ENCODE measurements at places on chromosomes 6 and 20.

DNA sequence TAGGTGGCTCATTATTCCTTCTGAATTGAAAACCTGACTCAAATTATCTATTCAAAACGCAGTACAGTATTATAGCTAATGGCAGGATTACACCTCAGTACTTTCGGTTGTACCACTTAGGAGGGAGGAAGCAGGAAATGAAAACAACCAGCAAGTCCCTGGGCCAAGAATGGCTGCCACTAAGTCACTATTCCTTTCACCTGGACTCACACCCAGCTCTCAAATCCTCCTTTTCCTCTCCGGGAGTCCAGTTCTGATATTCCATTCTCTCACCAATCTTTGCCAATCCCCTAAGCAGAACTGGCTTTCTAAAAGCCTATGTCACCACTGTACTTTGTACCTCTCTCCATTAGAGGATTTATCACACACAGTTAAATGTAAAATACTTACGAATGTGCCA, 20.6 kb downstream of the TMEM242 start:
- no peaks in the 10 kb centered on the region for H3K36me3 ChIP-seq
- no peaks in the 10 kb centered on the region for H3K4me1 ChIP-seq
- H3K4me3 ChIP-seq = no peak overlapping the region
- no peak for DNase-seq
- H3K27ac ChIP-seq = no peak overlapping the region

DNA sequence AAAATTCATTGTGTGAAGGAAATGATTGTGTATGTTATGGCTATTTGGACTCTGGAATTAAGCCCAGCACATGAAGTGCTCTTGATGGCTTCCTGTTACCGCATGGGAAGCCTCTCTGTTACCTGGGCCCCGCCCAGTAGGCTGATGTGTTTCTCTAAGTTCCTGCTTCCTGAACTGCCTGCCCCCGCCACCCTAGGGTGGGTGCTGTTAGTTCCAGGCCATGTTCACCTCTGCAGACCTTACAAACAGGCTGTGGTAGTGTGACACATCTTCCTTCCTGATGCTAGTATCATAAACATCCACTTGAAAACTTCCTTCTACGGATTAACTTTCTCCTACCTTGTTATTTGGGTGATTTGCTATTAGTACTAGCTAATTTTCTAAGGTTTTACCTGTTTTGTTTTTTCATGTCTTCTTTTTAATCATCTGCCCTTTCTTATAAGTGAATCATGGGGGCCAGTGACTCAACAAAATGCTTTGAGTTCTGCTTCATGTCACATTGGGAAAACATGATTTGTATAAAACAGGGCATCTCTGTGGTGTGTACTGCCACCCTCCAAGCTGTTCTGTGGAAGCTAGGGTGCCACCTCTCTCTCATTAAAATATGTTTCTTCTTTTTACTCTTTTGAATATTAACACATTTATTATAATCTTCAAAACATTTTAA, 40.6 kb downstream of the SH3BGRL2 start:
- peak; percentile 52 for DNase-seq
- peak overlapping the region; percentile 77 for H3K27ac ChIP-seq
- H3K27me3 ChIP-seq = no peaks in the 10 kb centered on the region
- H3K36me3 ChIP-seq = peaks cover 3% of the 10 kb centered on the region
- H3K4me1 ChIP-seq = no peaks in the 10 kb centered on the region

- no peaks in the 10 kb centered on the region for H3K36me3 ChIP-seq
- no peak for DNase-seq
- H3K27me3 ChIP-seq = no peaks in the 10 kb centered on the region
- no peak overlapping the region for H3K4me3 ChIP-seq
- no peaks in the 10 kb centered on the region for H3K4me1 ChIP-seq
Measured at GRCh38 chr6:25181923-25182322, 97.3 kb upstream of the CARMIL1 start.

DNA sequence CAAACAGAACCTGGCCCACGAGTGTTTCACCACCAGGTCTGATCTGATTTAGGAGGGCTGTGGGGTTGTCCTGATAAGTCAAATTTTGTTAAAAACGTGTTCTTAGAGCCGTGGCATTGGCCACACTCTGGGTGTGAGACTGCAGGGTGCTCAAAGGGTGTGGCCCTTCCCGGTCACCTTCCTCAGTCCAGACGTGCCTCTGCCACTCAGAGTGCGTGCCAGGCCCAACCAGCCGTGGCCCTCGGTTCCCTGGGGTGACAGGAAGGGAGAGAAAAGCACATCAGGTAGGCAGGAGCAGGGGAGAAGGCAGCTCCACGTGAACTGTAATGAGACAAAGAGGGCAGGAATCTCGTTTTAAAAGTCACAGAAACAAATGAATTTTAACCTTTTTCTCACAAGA, 115.4 kb downstream of the FAM120B start:
- peaks cover 9% of the 10 kb centered on the region for H3K27me3 ChIP-seq
- H3K4me3 ChIP-seq = no peak overlapping the region
- no peaks in the 10 kb centered on the region for H3K4me1 ChIP-seq
- H3K27ac ChIP-seq = no peak overlapping the region

DNA sequence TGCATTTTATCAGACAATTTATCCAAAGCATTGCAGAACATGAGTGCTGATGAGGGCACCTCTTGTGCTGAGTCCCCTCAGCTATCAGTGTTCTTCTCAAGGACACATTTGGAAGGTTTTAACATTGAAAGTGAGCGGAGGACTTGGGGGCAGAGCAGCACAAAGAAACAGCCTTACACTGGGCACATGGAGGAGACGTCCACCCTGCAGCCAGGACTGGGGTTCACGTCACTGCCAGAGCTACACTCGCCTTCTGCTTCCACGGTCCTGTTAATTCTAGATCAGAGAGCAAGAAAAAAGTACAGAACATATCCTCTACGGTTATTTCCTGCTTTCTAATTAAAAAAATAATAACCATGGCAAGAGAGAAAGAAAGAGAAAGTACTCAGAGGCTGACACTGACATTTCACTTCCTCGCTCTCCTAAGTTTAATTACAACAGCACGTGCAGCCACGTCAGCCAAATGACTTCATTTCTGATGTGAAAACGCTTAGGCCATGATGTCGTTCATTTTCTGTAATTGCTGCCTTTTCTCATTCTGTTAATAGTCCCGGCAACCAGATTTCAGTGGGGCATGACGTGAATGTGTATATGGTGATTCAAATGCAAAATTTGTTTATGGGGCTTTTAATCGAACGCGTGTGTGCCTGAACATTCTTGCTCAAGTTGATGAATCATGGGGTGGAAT, 5.1 kb downstream of the PRND start:
- no peaks in the 10 kb centered on the region for H3K4me1 ChIP-seq
- no peaks in the 10 kb centered on the region for H3K27me3 ChIP-seq
- no peak overlapping the region for H3K27ac ChIP-seq

DNA sequence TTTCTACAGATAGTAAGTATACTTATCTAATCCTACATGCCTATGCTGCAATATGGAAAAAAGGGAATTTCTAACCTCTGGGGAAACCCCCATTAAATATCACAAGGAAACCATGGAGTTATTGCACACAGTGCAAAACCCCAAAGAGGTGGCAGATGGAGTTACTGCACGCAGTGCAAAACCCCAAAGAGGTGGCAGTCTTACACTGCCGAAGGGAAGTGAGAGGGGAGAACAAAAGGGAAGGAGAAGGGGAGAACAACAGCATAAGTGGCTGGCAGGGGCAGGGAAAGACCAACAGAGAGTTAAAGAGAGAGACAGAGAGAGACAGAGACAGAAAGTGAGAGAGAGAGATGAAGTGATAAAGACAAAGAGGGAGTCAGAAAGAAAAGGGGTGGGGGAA, 43.8 kb upstream of the EIF2S2 start:
- no peak overlapping the region for H3K27ac ChIP-seq
- H3K4me1 ChIP-seq = no peaks in the 10 kb centered on the region
- no peaks in the 10 kb centered on the region for H3K27me3 ChIP-seq
- no peak for DNase-seq
- no peak overlapping the region for H3K4me3 ChIP-seq
- no peaks in the 10 kb centered on the region for H3K36me3 ChIP-seq

DNA sequence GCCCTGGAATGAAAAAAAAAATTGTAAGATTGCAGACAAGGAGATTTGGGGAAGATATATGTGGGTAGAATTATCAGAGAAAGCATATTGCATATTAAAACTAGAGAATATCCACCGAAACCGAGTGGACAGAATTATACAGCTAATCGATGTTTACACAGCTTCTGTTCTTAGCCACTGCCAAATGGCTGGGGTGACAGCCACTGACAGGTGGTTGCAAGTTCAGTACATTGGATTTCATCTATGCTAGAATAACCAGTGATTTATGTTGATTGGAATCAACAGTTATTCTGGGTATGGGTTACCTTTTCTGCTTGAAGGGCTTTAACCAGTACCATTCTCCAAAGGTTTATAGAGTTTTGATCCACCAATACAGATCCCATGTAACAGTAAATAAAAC, 48.4 kb upstream of the THEMIS start:
- no peaks in the 10 kb centered on the region for H3K36me3 ChIP-seq
- no peak overlapping the region for H3K4me3 ChIP-seq
- H3K4me1 ChIP-seq = no peaks in the 10 kb centered on the region

- peak overlapping the region; percentile 81 for H3K4me3 ChIP-seq
- H3K27me3 ChIP-seq = no peaks in the 10 kb centered on the region
- peak overlapping the region; percentile 93 for H3K27ac ChIP-seq
- peaks cover 6% of the 10 kb centered on the region for H3K4me1 ChIP-seq
Measured at GRCh38 chr20:47785854-47786764, 828 bp upstream of the SULF2 start.

- no peak overlapping the region for H3K27ac ChIP-seq
- DNase-seq = no peak
- H3K36me3 ChIP-seq = no peaks in the 10 kb centered on the region
- H3K4me3 ChIP-seq = no peak overlapping the region
- H3K4me1 ChIP-seq = no peaks in the 10 kb centered on the region
- H3K27me3 ChIP-seq = no peaks in the 10 kb centered on the region
Measured at GRCh38 chr6:624979-625378, 31.9 kb downstream of the HUS1B start.

DNA sequence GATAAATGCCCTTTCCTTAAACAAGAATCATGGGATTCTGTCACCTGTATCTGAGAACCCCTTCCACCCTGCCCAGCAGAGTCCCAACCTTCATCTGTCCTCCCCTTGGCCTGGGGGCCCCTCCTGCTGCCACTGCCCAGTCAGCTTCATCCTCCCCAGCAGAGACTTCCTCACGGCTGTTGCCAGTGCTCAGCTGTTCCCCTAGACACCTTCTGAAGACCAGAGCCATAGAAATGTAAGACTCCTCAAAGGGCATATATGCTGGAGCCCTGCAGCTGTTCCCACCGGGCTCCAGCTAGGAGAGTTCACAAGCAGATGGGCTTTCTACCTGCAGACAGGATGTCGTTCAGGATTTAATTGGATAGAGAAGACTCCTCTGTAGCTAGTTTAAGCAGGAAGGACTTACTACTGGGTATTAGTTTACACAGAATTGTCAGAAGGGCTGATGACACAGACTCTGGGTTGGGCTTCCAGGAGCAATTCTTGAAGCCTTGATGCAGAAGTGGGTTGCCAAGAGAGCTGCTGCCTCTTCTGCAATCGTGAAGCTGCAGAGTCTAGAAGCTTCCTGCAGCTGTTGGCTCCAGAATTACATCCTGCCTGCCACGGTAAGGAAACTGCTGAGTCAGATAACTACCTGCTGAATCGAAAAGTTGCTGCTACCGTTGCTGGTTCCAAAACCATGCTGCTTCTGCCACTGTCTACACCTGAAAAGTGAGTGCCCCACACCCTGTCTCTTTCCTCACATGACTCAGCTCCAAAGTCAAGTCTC, 57.1 kb upstream of the MLN start:
- DNase-seq = no peak
- no peaks in the 10 kb centered on the region for H3K4me1 ChIP-seq
- no peaks in the 10 kb centered on the region for H3K36me3 ChIP-seq
- no peak overlapping the region for H3K27ac ChIP-seq

- peak overlapping the region; percentile 66 for H3K4me3 ChIP-seq
- H3K27ac ChIP-seq = peak overlapping the region; percentile 45
- no peaks in the 10 kb centered on the region for H3K27me3 ChIP-seq
Measured at GRCh38 chr20:6122111-6122872, 538 bp downstream of the FERMT1 start.

- H3K36me3 ChIP-seq = no peaks in the 10 kb centered on the region
- H3K4me3 ChIP-seq = peak overlapping the region; percentile 91
- H3K27me3 ChIP-seq = no peaks in the 10 kb centered on the region
- DNase-seq = no peak
- H3K4me1 ChIP-seq = peaks cover 20% of the 10 kb centered on the region
- H3K27ac ChIP-seq = peak overlapping the region; percentile 20
Measured at GRCh38 chr6:116251568-116252384, 2.1 kb downstream of the TSPYL4 start.

- no peaks in the 10 kb centered on the region for H3K4me1 ChIP-seq
- no peak for DNase-seq
- no peak overlapping the region for H3K4me3 ChIP-seq
- no peaks in the 10 kb centered on the region for H3K36me3 ChIP-seq
Measured at GRCh38 chr20:60727425-60727824, 524.6 kb upstream of the CDH4 start.

DNA sequence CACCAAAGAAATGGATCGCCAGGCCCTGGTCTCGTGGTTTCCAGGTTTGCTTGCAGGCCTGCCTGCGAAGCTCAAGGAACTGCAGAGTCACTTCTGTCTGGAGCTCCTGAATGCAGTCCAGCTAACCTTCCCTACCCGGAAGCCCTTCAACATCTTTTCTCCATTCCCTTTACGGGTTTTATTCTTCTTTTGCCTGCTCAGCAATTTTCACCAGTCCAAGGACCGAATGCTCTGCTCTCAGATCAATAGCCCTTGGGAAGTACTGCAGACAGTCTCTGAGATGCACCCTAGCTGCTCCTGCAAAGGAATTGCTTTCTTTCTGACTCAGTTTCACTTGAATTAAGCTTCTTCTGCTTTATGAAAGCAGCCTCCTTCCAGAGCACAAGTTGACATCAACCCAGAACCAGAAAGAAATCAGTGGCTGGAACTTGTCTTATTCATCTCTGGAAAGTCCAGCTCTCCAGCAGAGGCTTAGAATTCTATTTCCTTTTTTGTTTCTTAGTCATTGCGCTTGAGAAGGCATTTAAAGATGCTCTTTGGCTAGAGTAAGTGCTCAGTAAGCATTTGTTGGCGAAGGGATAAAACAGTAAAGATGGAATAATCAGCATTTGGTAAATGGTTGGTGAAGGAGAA, 18.7 kb upstream of the YWHAB start:
- H3K36me3 ChIP-seq = no peaks in the 10 kb centered on the region
- H3K27ac ChIP-seq = no peak overlapping the region
- no peaks in the 10 kb centered on the region for H3K27me3 ChIP-seq
- no peak for DNase-seq

DNA sequence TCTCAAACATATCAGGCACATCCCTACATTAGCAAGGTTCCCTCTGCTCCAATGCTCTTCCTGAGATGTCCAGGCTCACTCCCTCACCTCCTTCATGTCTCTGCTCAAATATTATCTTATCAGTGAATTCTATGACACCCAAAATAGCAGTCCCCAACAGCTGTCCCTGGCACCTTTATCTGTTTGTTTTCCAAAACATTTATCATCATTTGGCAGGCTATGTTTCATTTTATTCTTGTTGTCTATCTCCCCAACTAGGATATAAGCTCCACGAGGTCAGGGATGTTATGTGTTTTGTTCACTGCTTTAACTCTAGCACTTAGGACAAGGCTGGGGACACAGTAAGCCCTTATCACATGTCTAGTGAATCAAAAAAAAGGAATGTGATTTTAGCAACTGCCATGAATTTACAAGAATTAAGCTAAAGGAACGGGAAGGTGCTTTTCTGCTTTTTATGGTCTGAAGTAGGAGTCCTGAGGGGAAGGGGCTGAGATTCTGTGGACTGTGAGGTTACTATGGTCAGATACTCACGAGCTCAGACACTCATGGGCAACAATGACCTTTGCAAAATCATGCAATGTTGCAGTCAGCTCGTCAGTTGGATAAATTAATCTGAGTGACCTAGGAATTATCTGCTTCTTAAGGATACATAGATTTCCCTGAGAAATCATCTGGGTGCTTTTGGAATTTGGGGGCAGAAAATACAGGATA, 1.9 kb upstream of the IL22RA2 start:
- H3K27ac ChIP-seq = no peak overlapping the region
- H3K4me3 ChIP-seq = no peak overlapping the region
- H3K36me3 ChIP-seq = no peaks in the 10 kb centered on the region
- H3K27me3 ChIP-seq = no peaks in the 10 kb centered on the region
- H3K4me1 ChIP-seq = no peaks in the 10 kb centered on the region
- no peak for DNase-seq
